DMS 273 treated with DMSO at 0.1 percent for 48 hours (cell line): ENCODE measurements at places on chromosomes 6 and 20.

DNA sequence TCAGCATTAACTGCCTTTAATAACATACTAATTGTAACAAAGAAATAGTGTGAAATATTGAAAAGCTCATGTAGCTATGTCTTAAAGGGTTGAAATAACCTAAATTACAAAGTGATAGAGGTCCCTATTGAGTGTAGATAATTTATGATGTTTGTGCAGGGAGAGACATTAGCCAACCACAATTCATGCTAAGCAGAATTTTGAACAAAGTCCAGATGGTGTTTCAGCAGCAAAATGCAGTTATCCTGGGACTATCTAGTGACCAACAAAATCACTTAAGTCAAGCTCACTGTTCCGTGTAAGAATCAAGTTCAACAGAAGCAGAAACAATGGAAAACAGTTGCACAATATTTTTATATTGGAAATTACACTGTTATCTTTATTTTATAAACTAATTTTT is 218.5 kb downstream of the SIM1 start:
- no peak for DNase-seq

DNA sequence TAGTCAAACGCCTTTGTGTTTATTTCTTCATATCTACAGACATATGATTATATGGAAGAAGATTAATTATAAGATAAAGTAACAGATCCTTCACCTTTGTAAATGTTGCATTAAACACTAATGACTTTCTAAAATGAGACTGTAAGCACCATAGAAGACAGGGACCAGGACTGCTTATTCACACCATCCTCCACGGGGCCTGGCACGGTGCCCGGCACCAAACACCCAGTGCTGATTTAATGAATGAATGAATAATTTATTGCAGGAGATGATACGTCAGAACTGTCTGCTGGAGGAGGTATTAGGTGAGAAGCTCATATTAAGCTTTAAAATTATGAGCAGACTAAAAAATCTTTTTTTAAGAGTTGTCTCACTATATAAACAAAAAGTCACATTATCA is 88.3 kb downstream of the SLX4IP start:
- DNase-seq = peak; percentile 9

GRCh38 chr6:158113802-158114201 is 54.3 kb downstream of the SERAC1 start:
- no peak for DNase-seq

DNA sequence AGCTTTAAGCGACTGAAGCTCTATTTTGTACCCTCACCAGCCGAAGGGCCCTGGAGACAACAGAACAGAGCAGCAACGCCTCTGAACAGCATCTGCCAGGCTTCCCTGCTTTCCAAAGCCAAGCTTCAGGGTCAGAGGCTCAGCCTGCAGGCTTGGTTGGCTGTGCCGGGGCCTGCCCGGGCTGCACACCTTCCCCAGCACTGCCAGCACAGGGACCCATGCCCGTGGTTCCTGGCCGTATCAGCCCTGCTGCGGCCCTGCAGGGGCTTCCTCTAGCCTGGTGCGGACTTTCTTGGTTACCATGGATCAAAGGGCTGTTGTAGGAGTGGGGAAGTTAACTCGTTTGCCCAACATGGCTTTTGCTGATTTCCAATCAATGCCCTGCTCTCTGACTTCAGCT is 741.4 kb upstream of the CHD6 start:
- DNase-seq = no peak

- DNase-seq = no peak
Observed at GRCh38 chr6:169794317-169795055, 43.1 kb downstream of the ERMARD start.

DNA sequence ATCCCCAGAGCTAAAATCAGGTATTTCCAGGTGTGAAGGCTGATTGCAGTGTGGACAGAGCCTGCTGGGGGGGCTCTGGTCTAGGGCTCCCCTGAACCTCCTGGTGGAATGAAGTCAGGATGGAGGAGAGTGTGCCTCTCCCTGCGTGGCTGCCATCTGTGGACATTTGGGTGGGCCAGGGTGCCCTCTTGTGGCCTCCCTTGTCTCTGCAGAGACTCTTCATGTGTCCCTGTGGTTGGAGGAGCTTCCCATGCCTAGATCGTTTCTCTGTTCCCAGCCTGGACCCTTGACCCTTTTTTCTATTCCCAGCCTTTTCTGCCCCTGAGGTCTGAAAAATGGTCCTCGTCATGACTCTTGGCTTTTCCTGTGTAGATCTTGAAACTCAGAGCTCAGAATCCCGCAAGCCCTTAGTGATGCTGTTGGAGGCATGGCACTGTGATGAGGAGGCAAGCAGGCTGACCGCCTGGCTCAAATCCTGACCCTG is 9.9 kb upstream of the PSMF1 start:
- DNase-seq = peak; percentile 4

- DNase-seq = no peak
Observed at GRCh38 chr6:22579439-22579838, 10.1 kb downstream of the HDGFL1 start.

DNA sequence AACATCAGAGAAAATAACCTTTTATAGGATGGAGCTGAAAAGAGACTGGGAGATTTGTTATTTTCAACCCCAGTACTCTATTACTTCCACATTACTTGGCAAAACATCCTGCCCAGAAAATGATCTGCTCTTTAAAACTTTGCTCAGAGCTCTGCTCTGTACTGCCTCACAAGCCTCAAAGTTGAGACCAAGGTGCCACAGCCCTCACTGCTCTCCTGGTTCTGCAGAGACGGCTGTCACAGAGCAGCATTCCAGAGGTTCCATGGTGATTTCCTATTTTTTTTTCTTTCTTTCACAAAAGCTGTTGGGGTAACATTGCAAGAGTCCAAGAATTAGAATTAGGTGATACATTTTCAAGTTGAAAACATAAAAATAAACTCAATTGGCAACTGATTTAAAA is 155.2 kb downstream of the UBE3D start:
- DNase-seq = no peak
